ENCODE measurements at places on chromosomes 12 and 14. TPM values are rescaled to one million over a fixed set of nuclear protein-coding genes. Genes with fewer than 3 reads are reported as not detected.
A peak's percentile ranks its signal among the peaks of the same experiment; 100 is the strongest.

Gene KCNMB4
- total RNA-seq = 4.5 TPM

- no peak overlapping the region for H3K4me3 ChIP-seq
- no peak overlapping the region for H3K27ac ChIP-seq
- H3K27me3 ChIP-seq = no peaks in the 10 kb centered on the region
- no peak for DNase-seq
- H3K36me3 ChIP-seq = no peaks in the 10 kb centered on the region
Observed at GRCh38 chr12:70971001-70971794, 50.7 kb upstream of the PTPRR start.

DNA sequence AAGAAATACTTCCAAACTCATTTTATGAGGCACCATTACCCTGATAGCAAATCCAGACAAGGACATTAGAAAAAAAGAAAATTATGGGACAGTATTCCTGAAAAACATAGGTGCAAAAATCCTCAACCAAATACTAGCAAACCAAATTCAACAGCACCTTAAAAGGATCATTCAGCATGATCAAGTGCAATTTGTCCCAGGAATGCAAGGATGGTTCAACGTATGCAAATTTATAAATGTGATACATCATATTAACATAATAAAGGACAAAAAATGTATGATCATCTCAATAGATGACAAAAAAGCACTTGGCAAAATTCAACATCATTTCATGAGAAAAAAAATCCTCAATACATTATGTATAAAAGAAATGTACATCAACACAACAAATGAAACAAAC lies 162.9 kb downstream of the DUSP6 start:
- H3K4me1 ChIP-seq = no peaks in the 10 kb centered on the region
- H3K27ac ChIP-seq = no peak overlapping the region
- H3K27me3 ChIP-seq = no peaks in the 10 kb centered on the region
- H3K4me3 ChIP-seq = no peak overlapping the region

Gene NTS
- 2.3 TPM for total RNA-seq

- peak overlapping the region; percentile 8 for H3K27ac ChIP-seq
- no peaks in the 10 kb centered on the region for H3K36me3 ChIP-seq
- H3K27me3 ChIP-seq = no peaks in the 10 kb centered on the region
- DNase-seq = peak; percentile 85
Observed at GRCh38 chr14:77053046-77053841, 24.7 kb upstream of the IRF2BPL start.

DNA sequence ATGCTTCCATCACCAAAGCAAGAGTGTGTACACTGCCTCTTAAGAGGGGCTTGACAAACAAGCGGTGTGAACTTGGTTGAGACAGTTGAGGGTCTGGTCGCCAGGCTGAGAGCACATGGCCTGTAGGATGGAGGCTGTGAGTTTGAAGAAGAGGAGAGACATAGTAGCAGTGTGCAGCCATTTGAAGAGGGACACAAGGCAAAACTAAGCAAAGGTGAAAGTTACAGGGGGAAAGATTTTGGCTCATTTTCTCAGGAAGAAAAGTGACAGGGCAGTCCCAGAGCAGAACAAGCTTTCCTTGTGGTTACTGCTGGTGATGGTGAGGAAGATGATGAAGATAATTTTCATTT lies 11.3 kb upstream of the C12orf76 start:
- DNase-seq = no peak
- H3K27me3 ChIP-seq = no peaks in the 10 kb centered on the region
- H3K4me1 ChIP-seq = no peaks in the 10 kb centered on the region
- no peak overlapping the region for H3K27ac ChIP-seq
- H3K36me3 ChIP-seq = no peaks in the 10 kb centered on the region
- no peak overlapping the region for H3K4me3 ChIP-seq

DNA sequence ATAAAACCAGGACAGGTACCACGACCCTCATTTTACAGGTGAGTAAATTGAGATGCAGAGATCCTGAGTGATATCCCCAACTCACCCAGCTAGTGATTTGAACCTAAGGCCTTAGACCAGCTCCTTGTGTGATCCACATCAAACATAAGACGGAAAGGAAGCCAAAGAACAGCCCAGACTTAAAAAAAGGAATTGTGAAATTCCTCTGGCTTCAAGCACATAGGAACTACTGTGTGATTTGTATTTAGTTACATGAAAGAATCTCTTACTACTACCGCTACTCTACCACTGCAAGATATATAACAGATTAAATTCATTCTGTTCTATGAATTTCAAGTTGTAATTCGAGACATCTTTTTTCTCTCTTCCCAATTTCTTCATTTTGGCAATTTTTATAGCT lies 10.5 kb downstream of the E2F7 start:
- no peaks in the 10 kb centered on the region for H3K4me1 ChIP-seq
- no peaks in the 10 kb centered on the region for H3K27me3 ChIP-seq
- no peak for DNase-seq
- H3K4me3 ChIP-seq = no peak overlapping the region

Measured in lower lobe of right lung (tissue), 2 donors.